ENCODE measurements at places on chromosomes 12 and 14. TPM values are rescaled to one million over a fixed set of nuclear protein-coding genes. Genes with fewer than 3 reads are reported as not detected.

Gene IGF1
- 0.52 TPM for total RNA-seq

Gene BTBD6
- 59.8 TPM for total RNA-seq

- H3K4me1 ChIP-seq, result peaks cover 65% of the 10 kb centered on the region
- peak overlapping the region; percentile 39 for H3K27ac ChIP-seq
- peak; percentile 78 for DNase-seq
- peak overlapping the region; percentile 2 for H3K4me3 ChIP-seq
- no peaks in the 10 kb centered on the region for H3K27me3 ChIP-seq
- H3K36me3 ChIP-seq, result peaks cover 35% of the 10 kb centered on the region
Observed at GRCh38 chr14:64510825-64511671, 6.5 kb downstream of the ZBTB1 start.

- DNase-seq, result no peak
- H3K4me1 ChIP-seq, result peaks cover 43% of the 10 kb centered on the region
- peak overlapping the region; percentile 87 for H3K27ac ChIP-seq
- peak overlapping the region; percentile 85 for H3K4me3 ChIP-seq
- H3K27me3 ChIP-seq, result peaks cover 7% of the 10 kb centered on the region
Observed at GRCh38 chr12:95547522-95548055, 3.7 kb downstream of the USP44 start.

All from activated CD8-positive, alpha-beta T cell treated with anti-CD3 and anti-CD28 coated beads, Interleukin-2, amount 10 ng/mL, durations not matched to agents 7 days and 5 days (primary cell).